ENCODE measurements at places on chromosomes 6 and 20. TPM values are rescaled to one million over a fixed set of nuclear protein-coding genes. Genes with fewer than 3 reads are reported as not detected.

Gene EDN3
- not detected for total RNA-seq

Gene CSNK2B
- total RNA-seq: 279 TPM

Gene MYB
- total RNA-seq: not detected

Gene NHLRC1
- 2.9 TPM for total RNA-seq

Gene DZANK1
- total RNA-seq: 0.69 TPM

Gene NINL
- 7.9 TPM for total RNA-seq

Gene ATAT1
- total RNA-seq: 2.9 TPM

Gene PROKR2
- not detected for total RNA-seq

Gene C6orf141
- 10.6 TPM for total RNA-seq

Gene NUP43
- total RNA-seq: 28.5 TPM

Gene SUMO4
- not detected for total RNA-seq

Gene RWDD2A
- 4.2 TPM for total RNA-seq

Gene PSORS1C1
- 2.1 TPM for total RNA-seq

Gene DYNLT2
- total RNA-seq: 0.74 TPM

Gene SOBP
- total RNA-seq: 0.05 TPM
